ENCODE measurements at places on chromosomes 2 and 18.

GRCh38 chr2:195473862-195474261 lies 183.2 kb upstream of the SLC39A10 start:
- DNase-seq: no peak

- DNase-seq: no peak
These were observed 44.3 kb upstream of the C2orf66 start for GRCh38 chr2:196853301-196854087.

DNA sequence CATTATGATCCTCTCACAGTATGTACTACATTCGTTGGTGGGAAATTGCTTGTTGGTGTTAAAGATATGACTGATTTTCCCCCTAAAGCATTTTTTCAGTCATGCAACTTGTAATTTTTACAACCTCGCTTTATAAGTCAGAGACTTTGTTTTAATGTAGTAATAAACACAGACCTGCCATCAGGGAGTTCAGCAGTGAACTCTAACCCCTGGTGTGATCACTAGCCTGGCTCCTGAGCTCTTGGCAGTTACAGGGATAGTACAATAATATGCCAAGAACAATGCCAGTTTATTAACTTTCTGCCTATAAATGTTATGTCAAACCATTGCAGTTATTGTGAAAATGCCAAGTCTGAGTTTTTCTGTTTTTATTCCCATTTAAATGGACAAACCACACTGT lies 93.8 kb downstream of the EDAR start:
- no peak for DNase-seq

DNA sequence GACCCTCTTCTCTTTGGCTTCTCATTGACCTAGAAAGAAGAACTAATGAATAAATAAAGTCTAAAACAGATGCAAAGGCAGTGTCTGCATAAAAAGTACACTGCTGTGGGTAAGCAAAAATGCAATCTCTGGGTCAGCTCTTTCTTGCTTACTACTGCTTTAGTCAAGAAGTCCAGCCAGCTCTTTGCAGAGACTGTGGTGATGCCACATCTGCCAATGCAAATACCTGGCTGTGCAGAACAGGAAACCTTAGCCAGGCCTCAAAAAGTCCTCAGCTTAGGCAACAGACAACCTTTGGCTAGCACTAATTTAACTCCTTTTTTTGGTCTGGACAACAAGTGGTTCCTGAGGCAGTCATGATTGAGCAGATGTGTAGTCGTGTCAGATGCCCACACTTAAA lies 73.6 kb upstream of the RND3 start:
- no peak for DNase-seq

DNA sequence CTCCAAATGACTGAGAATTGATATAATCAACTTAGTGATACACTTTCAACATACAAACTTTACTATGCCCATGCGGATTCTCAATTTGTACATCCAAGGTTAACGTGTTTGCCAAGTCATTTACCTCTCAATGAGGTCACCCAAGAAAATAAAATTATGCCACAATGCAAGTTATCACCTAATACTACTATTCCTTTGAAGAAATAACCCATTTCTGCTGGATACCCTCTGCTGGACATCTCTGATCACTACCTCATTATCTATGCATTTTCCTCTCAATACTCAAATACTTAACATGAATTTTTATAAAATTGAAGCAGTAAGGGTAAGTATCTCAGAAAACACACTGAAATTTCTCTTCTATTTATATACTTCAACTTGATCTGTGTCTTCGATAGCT lies 12.7 kb downstream of the HNRNPLL start:
- no peak for DNase-seq

- no peak for DNase-seq
These were observed 117.4 kb downstream of the FAM210A start for GRCh38 chr18:13608791-13609532.

- no peak for DNase-seq
These were observed 27.5 kb downstream of the SMCHD1 start for GRCh38 chr18:2683055-2683454.

Measured in GM12878 (cell line).